ENCODE measurements at places on chromosomes 7 and 10.
A peak's percentile ranks its signal among the peaks of the same experiment; 100 is the strongest.

GRCh38 chr7:151254316-151254715, 5.8 kb upstream of the SMARCD3 start:
- DNase-seq = no peak

- DNase-seq = no peak
Measured at GRCh38 chr10:123035467-123036086, 26.8 kb downstream of the ACADSB start.

GRCh38 chr10:3873728-3874461, 88.9 kb upstream of the KLF6 start:
- peak; percentile 70 for DNase-seq

GRCh38 chr10:822661-823367, 108.7 kb downstream of the LARP4B start:
- DNase-seq = no peak

- DNase-seq = no peak
Measured at GRCh38 chr7:46290374-46291049, 369.4 kb upstream of the IGFBP3 start.

GRCh38 chr10:68756766-68757165, 35.7 kb downstream of the CCAR1 start:
- DNase-seq = no peak

DNA sequence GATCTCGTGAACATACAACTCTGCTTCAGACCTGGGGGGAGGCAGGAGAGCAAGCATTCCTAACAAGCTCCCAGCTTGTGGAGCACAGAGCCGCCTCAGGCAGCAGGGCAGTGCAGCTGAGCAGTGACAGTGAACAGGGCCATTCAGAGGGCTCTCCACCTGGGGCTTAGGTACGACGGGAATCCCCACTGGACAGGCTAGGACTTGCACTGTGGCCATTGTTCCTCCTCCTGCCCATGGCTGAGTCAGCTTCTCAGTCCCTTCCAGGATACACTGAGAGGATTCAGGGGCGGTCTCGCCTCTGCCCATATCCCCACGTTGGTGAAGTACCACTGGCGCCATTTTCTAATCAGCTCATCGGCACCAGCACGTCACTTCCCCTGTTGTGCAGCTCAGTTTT, 71.1 kb downstream of the FIGNL1 start:
- DNase-seq = no peak

DNA sequence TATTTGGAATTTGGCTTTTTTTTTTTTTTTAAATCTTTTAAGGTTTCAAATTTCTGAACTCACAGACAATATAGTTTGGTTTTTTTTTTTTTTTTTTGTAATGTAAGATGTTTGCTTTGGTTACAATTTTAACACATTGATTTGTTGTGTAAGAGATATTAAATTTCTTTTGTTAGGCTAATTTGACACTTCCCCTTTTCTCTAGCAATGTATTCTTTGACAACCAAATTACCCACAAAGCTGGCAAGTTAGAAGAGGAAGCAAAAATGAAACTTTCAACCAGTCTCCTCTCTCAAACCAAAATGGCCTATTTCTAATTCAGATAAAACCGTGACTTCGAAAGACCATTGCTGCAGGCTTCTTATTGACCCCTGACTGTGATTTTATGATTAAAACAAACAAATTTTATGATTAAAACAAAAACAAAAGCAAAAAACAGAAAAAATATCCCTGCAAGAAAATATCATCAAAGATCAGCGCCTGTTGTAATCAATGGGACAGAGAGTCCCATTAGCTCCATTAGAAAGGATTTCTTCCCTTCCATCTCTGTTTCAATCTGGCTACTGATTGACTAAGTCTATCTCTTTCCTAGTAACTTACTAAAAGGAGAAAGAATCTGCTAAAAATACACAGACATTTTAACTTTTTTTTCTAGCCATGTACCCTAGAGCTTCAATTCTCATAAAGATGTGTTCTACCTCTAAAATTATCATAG, 489.2 kb downstream of the MDFIC start:
- no peak for DNase-seq

DNA sequence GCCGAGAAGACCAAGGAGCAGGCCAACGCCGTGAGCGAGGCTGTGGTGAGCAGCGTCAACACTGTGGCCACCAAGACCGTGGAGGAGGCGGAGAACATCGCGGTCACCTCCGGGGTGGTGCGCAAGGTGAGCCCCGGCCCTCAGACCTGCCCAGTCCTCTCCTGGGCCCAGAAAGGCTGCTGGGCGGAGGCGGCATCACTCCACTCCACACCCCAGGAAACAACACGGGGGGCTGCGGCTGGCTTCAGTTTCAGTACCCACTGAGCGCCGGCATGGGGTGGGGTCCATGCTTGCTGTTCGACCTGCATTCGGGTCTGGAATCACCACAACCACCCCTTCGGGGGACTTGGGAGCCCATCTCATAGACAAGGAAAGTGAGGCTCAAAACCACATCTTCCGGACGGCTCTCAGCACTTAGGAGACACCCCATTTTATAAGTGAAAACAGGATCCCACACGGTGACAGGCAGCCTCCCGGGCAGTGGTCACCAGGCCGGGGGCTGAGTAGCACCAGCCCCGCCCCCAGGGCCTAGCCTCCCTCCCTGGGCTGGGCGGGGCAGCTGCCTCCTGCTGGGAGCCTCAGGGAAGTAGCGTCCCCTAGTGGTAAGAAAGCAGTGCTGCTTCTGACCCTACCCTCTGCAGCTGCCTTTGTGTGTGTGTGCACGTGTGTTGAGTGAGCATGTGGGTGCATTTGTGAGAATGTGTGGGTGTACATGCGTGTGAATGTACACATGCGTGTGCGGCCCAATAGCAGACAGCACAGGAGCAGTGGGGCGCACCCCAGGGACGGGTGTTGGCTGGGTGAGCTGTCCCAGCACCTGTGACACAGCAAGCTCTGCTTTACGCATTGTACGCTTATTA, 1.8 kb downstream of the SNCG start:
- DNase-seq = peak; percentile 62

DNA sequence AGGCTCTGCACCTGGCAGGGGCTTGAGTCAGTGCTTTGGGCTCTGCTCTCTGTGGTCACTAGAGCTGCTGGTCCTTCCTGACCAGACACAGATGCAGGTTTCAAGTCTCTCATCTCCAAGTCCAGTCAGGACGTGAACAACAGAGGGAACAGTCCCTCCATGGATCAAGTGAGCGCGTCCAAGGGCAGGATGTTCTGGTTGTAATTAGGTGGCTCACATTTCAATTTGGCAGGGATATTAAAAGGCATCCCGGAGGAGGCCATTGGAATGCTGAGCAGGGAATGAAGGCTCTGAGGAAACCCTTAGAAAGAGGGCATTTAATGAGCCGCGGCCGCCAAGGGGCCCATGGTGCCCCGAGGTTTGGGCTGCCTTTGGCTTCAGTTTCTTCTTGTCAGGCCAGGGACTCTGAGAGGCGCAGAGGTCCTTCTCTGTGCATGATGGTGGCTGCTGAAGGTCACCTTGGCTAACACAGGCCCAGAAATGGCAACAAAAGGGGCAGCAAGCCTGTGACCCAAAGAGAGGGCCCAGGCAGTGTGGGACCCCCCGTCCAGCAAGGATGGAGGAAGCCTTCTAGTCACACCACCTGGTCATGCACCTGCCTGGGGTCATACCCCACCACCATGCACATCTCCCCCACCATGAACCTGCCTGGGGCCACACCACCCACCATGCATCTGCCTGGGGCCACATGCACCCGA, 30.7 kb upstream of the INPP5A start:
- peak; percentile 84 for DNase-seq

DNA sequence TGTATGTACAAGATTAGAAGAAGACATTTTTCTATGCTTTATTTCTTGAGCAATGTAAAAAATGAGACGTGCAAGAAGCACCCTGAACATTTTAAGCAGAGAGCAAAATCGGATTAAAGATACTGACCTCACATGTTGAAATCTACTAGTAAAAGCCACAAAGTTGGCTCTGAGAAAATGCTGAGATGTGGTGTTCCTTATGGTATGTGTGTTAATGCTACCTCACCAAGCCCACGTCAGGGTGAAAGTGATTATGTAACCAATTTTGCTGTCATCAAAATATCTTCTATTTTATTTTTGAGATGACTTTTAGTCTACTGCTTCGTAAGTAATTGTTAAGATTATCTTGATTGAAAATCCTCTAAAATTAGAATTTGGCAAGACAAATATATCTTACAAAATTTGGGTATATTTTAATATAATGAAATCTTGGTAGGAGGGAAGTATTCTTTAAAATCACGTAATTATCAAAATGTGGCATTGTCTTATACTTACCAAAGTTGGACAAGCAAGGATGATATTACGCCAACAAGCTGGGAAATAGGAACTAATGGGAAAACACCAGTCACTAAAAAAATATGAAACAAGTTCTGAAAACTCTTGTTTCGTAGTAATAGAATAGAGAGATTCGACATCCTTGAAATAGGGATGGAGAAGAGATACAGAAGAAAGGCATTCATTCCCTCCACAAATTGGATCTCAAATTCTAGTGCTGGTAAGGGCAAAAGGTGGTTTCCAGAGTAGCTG, 5.8 kb downstream of the ADO start:
- no peak for DNase-seq

- DNase-seq = no peak
Measured at GRCh38 chr10:93620925-93621324, 8.6 kb downstream of the PDE6C start.

- DNase-seq = no peak
Measured at GRCh38 chr10:107831772-107832171, 667.3 kb upstream of the SORCS1 start.

GRCh38 chr10:21524526-21525366, 736 bp downstream of the SKIDA1 start:
- DNase-seq = peak; percentile 58

DNA sequence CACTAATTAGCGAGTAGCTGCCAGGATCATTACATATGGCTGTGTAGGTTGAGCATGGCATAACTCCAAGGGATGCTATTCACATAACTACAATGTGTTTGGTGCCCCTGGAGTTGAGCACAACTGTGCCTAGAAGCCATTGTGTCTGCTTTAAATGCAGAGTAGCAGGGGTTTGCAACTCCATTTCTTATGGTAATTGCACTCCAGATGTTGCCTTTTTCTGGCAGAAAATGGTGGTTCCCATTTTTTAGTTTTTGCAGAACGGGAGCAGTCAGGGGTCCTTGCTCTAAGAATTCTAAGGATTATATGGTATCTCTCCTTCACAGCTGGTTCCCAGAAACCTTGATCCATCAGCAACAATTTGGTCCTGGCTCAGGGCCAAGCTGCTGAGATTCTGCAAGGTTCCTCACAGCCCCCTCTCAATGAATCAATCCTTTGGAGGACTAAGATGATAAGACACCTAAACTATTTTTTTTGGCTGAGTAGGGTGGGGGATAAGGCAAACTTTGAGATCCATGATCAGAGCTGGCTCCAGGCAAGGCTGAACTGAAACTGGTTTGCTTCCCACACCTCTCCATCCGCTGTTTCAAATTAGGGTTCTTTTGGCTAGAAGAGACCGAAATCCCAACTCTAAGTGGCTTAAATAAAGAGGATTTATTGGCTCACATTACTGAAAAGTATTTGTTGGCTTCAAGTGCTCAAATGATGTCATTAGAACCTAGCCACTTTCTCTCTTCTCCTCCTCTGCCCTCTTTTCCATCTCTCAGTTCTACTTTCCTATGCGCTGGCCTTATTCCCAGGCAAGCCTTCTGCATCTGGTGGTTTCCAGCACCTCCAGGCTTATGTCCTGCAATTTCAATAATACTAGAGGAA, 97.5 kb upstream of the CCDC6 start:
- DNase-seq = no peak

GRCh38 chr7:44724276-44724675, 24.4 kb upstream of the ZMIZ2 start:
- DNase-seq = no peak

DNA sequence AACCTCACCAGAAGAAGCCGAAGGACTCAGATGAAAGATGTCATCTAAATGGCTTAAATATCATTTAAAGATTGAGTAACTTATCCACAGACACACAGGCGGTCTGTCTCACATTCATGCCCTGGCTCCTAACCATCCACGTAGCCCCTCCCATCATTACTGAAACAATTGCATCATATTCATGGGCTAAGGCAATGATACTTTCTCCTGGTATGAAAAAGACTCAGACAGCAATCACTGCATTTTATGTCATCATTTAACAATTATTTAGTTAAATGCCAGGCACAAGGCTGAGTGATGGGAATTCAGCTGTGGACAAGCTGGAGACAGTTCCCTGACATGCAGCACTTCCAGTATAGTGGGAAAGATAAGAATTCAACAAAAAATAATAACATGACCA, 11.2 kb upstream of the TECTB start:
- DNase-seq = peak; percentile 93

DNA sequence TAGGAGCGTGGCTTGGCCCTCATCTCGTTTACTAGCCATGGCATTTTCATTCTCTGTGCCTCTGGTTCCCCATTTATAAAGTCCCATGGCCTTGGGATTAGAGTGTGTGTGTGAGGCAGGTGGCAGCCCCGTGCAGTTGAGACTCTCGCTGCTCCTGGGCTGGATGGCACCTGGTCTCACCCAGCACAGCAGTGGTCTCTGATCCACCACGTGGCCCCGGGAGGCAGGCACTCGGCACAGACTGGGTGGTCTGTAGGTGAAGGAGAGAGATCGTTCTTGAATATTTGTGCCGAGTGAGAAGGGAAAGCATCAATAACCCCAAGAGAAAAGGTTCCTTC, 50.4 kb downstream of the CALML3 start:
- no peak for DNase-seq

DNA sequence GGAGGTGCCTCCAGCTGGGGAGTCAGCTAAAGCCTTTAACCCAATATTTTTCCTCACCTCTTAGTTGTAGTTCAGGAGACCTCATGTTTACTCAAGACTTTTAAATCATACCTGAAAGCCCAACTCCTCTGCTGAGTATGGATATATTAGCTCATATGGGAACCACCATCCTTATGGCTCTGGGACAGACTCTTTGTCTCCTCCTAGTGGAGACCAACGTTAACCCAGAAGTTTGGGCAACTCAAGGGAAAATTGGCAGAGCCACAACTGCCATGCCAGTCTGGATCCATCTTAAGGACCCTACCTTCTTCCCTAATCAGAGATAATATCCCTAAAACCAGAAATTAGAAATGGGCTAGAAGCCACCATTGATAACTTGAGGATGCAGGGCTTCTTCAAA, 80.8 kb downstream of the TMEM106B start:
- no peak for DNase-seq

DNA sequence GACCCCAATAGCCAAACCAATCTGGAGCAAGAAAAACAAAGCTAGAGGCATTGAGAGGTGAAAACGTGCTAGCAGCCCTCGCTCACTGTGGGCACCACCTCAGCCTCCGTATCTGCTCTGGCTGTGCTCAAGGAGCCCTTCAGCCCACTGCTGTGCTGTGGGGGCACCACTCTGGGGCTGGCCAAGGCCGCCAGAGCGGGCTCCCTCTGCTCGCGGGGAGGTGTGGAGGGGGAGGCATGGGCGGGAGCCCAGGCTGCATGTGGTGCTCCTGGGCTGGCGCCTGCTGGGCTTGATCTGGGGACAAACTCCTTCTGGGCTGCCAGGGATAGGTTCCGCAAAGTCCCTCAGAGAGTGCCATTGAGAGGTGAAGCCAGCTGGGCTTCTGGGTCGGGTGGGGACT, 1002.0 kb downstream of the GATA3 start:
- DNase-seq = no peak

- DNase-seq = peak; percentile 72
Measured at GRCh38 chr10:66180581-66181318, 745.1 kb upstream of the LRRTM3 start.

- DNase-seq = no peak
Measured at GRCh38 chr10:72509941-72510340, 115.9 kb downstream of the MICU1 start.

All from fibroblast of skin of scalp (primary cell).